ENCODE measurements at places on chromosomes 2 and 18.
A peak's percentile ranks its signal among the peaks of the same experiment; 100 is the strongest.

- DNase-seq = no peak
Observed at GRCh38 chr2:42562474-42563144, 5.8 kb upstream of the MTA3 start.

GRCh38 chr2:103860016-103860415, 993.9 kb upstream of the POU3F3 start:
- DNase-seq = no peak

DNA sequence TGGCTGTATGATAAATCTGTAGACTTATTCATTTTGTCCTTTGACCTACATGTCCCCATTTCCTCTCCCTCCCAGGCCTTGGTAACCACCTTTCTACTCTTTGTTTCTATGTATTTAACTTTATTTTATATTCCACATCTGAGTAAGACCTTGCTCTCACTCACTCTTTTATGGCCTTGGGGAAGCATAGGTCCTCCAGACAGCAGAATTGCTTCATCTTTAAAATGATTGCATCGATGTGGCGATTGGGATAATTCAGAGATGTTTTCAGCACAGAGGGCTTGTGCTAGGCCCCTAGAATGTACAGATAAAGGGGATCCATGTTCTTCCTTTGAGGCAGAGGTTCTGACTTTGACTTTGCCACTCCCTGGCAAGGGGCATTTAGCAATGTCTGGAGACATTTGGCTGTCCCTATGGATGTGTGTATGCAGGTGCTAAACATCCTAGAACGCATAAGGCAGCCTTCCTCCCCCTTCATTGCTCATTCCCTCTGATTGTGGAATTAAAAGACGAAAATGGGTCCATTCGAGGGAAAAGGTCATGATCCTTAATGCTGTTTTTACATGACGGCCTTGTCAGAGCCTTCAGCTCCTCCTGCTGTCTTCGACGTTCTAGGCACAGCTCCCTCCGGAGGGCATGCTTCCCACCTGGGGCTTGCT, 1.2 kb upstream of the GPR39 start:
- DNase-seq = no peak

DNA sequence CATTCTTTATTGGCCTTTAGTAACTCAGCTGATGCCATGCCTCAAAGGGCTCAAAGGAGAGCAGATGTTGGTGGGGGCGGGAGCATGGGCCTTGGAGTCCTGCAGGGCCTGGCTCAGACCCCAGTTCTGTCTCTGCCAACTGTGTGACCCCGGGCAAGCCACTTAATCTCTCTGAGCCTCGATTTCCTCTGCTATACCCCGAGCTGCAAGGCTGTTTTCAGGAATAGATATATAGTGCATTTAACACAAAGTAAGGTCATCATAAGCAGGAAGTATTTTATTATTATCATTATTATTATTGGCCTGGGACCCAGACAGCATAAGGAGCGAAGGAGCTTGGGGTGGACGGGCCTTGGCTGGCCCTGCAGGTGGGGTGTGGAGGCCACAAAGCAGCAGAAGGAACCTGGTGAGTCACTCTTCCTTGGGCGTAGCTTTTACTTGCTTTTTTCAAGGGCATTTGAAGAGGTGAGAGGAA, 162.7 kb downstream of the INHBB start:
- no peak for DNase-seq

GRCh38 chr18:13295894-13296293, 77.3 kb downstream of the LDLRAD4 start:
- no peak for DNase-seq

- no peak for DNase-seq
Observed at GRCh38 chr2:108825254-108825653, 38.7 kb downstream of the CCDC138 start.

- DNase-seq = no peak
Observed at GRCh38 chr2:33488715-33489540, 12.5 kb downstream of the RASGRP3 start.

GRCh38 chr18:50240080-50240563, 26.2 kb downstream of the CFAP53 start:
- DNase-seq = peak; percentile 2

GRCh38 chr2:233865838-233866237, 2.3 kb downstream of the MSL3B start:
- DNase-seq = no peak

DNA sequence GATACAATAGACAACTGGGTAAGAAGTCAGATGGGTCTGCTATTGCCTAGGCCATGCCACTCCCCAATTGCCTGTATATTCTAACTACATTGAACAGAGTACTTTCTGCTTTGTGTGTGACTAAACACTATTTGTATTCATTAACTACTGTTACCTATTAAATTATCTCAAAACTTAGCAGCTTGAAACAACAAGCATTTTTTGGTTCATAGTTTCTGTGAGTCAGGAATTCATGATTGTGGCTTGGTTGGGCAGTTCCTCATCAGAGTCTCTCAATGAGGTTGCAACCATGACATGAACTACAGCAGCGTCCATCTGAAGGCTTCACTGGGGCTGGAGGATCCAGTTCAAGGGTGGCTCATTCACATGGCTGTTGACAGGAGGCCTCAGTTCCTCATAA, 205.7 kb downstream of the EN1 start:
- DNase-seq = peak; percentile 53

- no peak for DNase-seq
Observed at GRCh38 chr2:216742411-216742810, 47.1 kb upstream of the IGFBP5 start.

DNA sequence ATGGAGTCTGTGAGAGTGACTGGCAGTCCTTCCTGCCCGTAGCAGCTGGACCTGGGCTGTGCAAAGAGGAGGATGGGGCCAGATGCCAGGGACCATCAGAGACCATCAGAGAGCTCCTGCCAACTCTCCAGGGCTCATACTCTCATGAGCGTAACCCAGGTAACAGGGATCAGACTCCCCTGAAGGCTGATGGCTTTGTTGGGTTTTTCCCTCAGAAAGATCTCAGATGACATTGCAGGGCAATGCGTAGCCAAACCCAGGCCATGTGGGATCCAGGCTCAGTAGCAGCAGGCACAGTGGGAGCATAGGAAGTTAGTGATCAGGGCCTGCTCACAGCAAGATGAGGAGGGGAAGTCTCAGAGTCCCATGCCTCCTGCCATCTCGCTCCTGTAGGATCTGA, 218.0 kb downstream of the LOXHD1 start:
- DNase-seq = no peak

GRCh38 chr2:20629581-20630171, 21.2 kb downstream of the HS1BP3 start:
- no peak for DNase-seq

DNA sequence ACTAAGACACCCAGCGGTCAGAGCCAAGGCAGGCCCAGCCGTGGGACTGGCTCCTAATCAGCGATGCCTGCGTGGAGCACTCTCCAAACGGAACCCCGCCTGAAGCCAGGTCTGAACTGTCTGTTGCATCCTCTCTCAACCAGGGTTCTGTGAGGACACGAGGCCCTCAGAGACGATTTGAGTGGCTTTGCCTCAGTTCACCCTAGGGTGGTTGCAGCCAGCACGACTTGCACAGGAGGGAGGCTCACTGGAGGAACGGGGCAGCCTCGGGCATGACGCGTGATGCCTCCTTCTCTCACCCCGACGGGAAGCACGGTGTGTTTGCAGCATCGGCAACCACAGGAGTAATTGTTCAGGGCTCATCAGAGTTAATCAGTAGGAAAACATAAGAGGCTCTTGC, 336.4 kb downstream of the EIPR1 start:
- DNase-seq = no peak

GRCh38 chr2:102015399-102015798, 23.6 kb downstream of the IL1R2 start:
- no peak for DNase-seq

DNA sequence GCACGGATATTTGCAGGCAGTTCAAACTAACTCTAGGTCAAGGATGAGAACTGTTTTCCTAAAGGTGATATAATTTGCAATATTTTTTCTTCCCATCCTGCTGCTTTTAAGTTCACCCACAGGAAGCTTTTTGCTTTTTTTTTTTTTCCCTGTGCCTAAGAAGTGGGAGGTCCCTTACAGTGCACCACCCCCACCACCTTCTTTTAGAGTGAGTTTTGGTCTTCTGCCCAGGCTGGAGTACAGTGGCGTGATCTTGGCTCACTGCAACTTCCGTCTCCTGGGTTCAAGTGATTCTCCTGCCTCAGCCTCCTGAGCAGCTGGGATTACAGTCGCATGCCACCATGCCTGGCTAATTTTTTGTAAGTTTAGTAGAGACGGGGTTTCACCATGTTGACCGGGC, 82.5 kb downstream of the KCNS3 start:
- DNase-seq = no peak

GRCh38 chr2:68722712-68723111, 11.9 kb upstream of the ARHGAP25 start:
- no peak for DNase-seq

DNA sequence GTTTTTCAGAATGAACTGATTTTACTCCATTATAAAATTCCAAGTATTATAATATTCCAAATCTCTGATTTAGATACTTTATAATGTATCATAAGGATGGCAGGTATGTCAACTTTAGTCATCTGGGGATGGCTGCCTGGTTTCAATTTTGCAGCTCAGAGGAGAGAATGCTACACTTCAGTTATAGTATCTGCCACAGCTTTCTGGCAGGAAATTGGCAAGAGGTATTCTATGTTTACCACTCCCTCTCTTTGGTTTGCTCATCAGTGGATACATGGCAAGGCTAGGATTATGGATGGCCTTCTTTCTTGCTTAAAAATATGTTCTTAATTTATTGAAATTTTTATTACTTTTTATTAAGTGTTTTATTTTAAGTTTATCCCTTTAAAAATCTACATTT, 67.0 kb upstream of the TNFRSF11A start:
- DNase-seq = no peak

DNA sequence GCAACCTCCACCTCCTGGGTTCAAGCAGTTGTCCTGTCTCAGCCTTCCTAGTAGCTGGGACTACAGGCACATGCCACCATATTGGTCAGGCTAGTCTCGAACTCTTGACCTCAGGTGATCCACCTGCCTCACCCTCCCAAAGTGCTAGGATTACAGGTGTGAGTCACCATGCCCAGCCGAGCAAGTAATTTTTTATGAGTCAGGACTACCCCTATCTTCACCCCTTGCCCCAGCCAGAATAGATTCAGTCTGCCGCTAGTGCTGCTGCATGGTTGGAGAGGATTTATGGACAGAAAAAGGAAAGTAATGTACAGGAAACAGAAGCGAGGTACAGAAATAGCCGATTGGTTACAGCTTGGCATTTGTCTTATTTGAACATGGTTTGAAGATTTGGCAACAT, 48.9 kb downstream of the BMPR2 start:
- no peak for DNase-seq

GRCh38 chr2:134933732-134934131, 15.1 kb downstream of the CCNT2 start:
- no peak for DNase-seq

DNA sequence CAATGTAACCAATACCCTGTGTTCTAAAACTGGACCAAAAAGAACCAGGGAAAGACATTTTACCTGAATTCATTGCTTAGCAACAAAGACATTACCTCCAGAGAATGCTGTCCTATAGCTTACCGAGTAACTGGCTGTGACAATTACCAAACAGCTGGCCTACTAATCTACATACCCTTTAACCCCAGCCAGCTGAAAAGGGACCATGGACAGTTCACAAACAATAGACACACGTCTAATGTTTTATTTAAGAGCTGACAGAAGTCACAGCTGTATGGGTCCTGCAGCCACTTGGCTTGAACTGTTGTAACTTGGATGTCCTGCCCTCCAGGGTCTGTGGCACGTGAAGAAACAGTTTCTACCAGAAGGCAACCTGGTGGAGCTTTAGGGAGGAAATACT, 130.1 kb upstream of the EFEMP1 start:
- no peak for DNase-seq

GRCh38 chr2:225069966-225070365, 27.7 kb upstream of the DOCK10 start:
- no peak for DNase-seq

DNA sequence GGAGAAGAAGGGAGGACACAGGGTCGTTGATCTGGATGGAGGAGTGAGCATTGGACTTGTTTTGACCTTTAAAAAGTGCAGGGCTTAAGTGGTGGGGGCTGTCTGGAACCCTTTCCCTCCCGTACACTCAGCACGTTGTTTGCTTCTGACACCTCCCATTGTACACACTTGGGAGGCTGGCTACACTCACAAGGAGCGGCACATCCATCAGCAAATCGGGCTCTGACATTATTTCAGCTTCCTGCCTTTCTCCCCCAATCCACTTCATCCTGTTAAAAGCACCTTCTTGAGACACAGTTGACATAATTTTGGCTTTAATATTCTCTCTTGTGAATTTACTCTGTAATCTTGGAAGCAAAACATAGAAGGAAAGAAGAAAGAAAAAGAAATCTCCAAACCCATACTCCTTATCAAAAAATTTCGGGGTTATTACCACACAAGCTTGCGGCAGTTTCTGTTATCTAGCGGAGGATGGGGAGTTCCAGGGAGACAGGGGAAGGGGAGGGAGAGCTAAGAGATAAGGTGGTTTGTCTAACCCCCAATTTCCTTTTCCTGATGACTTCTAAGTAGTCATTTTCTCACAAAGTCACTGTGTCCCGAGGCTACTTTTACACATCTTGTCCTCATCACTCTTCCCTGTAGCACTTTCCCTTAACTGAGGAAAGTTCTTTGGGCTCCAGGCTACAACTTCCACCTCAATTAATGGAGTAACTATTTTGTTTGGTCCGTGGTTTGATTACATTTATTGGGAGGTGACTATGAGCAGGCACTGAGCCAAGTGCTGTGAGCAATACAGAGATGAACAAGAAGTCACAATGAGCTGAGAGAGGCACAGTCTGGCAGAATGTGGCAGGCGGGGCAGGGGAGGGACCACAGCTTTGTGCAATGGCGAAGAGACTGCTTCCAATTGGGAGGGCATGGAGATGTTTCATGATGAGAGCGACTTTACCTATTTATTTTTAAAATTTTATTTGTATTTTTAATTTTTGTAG, 240.1 kb upstream of the MEX3C start:
- no peak for DNase-seq

GRCh38 chr2:189440644-189440946, 679 bp upstream of the WDR75 start:
- no peak for DNase-seq

DNA sequence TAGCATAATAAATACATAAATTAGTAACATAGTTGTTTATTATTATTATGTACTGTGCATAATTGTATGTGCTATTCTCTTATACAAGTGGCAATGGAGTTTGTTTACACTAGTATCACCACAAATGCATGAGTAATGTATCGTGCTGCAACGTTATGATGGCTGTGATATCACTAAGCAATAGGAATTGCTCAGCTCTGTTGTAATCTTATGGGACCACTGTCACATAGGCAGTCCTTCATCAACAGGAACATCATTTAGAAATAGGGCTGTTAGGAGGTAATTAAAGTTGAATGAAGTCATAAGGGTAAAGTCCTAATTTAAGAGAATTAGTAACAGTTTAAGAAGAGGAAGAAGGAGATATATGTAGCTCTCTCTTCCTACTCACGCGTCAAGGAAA, 33.8 kb downstream of the TEX51 start:
- DNase-seq = no peak

- no peak for DNase-seq
Observed at GRCh38 chr2:64957109-64957903, 31.9 kb upstream of the SLC1A4 start.

DNA sequence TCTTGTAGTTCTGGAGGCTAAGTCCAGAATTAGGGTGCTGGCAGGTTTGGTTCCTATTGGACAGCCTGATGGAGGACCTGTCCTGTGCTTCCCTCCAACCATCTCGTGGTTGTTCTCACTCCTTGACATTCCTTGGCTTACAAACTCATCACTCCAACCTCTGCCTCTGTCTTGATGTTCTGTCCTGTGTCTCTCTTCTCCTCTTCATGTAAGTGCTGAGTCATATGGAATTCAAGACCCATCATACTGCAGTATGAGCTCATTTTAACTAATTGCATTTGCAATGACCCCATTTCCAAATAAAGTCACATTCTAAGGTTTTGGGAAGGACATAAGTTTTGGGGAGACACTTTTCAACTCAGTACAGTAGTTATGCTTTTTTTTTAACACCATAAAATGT, 374.7 kb downstream of the TRIB2 start:
- DNase-seq = no peak
